ENCODE measurements at places on chromosomes 16 and 17. TPM values are rescaled to one million over a fixed set of nuclear protein-coding genes. Genes with fewer than 3 reads are reported as not detected.

Gene KANSL1
- 75.6 TPM for polyA plus RNA-seq

- DNase-seq, result no peak
Measured at GRCh38 chr16:1430759-1431496, at the start of gene PERCC1. Gene PERCC1 (plus strand): TSS chr16:1431078. CDS start chr16:1432594, 1,516 bp downstream.

DNA sequence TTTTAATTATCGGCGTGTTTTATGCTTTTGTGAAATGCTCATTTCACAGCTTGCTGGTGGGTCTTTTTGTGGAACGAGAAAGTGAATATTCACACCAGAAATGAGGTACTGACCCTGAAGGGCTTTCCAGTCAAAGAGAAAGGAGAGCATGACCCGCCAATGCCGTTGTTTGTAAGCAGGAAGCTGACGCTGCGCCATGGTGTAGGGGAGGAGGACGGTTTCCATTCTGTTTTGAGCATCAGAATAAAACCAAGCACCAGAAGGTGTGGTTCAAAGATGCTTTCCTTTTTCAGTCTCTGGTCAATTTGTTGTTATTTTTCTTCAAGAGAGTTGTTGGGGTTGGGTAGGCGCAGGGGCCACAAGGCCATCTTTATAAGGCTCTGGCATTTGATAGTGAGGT lies 669.3 kb downstream of the WWOX start:
- DNase-seq, result no peak

Gene CD300LB
- 0.17 TPM for polyA plus RNA-seq

DNA sequence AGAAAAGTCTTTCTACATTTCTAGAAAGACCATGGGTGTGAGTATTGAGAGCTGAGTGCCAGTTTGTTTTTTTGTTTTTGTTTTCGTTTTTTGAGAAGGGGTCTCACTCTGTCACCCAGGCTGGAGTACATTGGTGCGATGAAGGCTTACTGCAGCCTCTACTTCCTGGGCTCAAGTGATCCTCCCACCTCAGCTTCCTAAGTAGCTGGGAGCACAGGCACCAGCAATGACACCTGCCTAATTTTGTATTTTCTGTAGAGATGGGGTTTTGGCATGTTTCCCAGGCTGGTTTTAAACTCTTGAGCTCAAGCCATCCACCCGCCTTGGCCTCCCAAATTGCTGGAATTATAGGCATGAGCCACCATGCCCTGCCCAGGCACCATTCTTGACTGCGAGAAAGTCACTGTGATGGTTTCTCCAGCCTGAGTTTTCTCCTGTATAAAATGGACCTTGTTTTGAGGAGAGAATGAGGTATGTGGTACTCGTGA lies 673.8 kb downstream of the MAF start:
- DNase-seq, result no peak

- no peak for DNase-seq
Measured at GRCh38 chr17:75048249-75048878, 1.3 kb downstream of the KCTD2 start.

Gene MYH13
- 0.15 TPM for polyA plus RNA-seq

Gene LGALS9C
- not detected for polyA plus RNA-seq

DNA sequence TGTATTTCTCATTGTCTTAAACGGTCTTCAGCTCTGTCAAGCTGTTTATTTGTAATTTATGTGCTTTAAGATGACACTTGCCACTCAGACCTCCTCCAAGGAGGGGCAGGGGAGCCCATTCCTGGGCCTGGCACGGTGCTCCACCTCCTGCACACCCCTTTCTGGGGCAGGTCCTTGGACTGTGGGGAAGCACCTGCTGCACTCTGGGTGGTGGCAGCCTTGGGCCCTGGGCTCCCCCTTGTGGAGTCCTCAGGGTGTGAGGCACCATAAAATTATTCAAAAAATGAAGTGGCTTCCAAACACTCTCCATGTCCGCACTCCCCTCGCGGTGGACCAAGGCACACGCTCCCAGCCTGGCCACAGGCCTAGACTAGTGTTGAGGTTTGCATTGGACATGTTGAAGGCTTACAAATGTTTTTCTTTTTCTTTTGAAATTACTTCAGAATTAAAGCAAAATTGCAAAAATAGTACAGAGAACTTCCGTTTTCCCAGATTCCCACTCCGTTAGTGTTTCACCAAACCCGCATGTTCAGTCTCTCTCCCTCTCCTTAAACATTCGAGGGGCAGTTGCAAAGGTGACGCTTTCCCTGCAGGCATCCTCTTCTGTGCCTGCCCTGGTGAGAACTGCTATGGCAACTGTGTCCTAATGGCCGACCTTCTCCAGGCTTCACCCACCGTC lies 32.4 kb downstream of the FOXK2 start:
- DNase-seq, result no peak

- DNase-seq, result peak; percentile 37
Measured at GRCh38 chr17:33381201-33381600, 88.1 kb upstream of the ASIC2 start.

Gene APOBR
- 0.68 TPM for polyA plus RNA-seq

DNA sequence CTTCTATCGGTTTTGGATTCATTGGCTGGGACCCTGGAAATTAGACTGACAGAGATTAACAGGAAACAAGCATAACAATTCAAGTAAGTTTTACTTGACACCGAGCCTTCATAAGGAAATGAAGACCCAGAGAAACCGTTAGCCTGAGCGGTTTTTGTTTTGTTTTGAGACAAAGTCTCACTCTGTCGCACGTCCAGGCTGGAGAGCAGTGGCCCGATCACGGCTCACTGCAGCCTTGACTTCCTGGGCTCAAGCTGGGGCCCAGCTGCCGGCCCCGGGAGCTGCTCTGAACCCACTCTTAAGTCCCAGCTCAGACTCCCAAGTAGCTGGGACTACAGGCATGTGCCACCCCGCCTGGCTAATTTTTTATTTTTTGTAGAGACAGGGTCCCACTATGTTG lies 321.3 kb downstream of the SEC14L1 start:
- no peak for DNase-seq

Gene SDR42E1
- polyA plus RNA-seq, result 20.0 TPM

GRCh38 chr17:4365628-4366326 lies 698 bp downstream of the UBE2G1 start:
- DNase-seq, result peak; percentile 42

DNA sequence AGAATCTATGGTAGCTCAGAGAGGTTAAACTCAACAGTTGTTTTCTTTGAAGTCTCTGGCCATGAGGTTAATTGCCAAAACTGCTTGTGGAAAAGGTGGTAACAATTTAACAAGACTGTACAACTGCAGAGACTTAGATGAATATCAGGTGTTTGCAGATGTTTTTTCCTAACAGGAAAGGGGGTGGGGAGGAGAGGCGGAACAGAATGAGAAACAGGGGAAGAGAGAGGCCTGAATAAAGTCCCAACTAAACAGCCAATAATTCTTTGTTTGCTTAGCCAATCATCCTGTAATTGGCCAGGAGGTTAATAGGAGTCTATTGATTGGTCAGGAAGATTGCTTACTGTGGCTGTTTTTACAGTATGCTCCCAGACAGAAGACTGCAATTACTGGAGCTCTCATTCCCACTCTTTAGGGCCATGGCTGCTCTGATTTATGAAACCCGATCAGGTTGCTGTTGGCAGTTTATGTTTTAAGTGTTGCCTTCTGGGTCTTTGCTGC lies 249.7 kb upstream of the TBX2 start:
- no peak for DNase-seq

DNA sequence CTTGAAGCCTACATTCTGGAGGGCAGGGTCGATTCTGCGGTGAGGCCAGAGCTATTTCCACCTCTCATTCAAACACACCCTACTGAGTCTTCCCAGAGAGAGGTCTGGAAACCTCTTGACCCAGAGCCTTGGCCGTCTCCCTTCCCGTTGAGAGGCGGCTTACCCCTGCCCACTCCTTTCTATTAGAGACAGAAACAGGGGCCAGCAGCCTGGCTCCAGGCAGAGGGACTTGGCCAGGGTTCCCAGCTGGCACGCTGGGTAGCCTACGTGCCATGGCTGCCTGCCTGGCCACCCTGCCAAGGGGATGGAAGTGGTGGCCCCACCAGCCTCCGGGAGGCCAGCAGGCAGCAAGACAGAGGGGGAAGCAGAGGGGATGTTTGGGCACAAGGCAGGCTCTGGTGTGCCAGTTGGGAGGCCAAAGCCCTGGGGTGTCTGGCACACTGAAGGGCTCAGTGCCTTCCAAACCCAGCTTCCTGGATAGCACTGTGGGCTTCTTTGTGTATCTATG lies 6.0 kb downstream of the STAC2 start:
- no peak for DNase-seq

All from renal pelvis (tissue), 12 donors.